ENCODE measurements at places on chromosomes 12 and 14.

DNA sequence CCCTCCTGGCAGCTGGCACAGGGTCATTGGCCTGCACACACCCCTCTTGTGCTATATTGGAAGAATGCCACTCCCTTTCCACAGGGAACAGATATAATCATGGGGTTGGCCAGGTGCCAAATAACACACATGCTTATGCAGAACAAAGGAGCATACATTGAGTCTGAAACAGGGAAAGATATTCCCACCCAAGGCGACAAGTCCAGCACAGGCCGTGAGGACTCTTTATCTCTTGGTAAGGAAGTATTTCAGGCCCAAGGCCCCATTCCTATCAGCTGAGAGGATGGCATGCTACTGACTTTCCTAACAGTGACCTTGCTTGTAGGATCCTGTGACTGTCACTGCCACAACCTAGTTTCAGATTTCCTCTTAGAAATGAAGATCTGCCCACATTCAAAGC lies 59.0 kb upstream of the STXBP6 start:
- no peak for DNase-seq

DNA sequence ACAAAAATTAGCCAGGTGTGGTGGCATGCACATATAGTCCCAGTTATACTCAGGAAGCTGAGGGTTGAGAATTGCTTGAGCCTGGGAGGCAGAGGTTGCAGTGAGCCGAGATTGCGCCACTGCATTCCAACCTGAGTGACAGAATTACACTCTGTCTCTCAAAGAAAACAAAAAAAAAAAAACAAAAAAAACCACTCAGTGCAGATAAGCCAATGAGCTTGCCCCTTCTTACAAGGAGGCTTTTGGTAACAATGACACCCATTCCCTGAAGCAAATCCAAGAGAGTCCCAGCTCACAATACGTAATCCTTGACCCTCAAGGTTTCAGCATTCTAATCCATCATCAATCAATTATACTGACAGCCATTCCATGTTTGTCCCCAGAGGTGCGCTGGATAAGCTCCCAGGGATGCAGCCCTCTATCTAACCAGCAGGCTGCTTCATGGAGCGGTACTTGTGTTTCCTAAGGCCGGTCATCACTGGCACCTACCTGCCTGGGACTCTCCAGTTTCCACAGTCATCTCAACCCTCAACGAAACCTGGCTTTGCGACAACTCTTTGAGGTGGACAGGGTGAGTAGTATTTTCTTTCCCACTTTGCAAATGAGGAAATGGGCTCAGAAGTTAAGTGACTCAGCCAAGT lies 12.4 kb downstream of the GCN1 start:
- DNase-seq, result no peak

DNA sequence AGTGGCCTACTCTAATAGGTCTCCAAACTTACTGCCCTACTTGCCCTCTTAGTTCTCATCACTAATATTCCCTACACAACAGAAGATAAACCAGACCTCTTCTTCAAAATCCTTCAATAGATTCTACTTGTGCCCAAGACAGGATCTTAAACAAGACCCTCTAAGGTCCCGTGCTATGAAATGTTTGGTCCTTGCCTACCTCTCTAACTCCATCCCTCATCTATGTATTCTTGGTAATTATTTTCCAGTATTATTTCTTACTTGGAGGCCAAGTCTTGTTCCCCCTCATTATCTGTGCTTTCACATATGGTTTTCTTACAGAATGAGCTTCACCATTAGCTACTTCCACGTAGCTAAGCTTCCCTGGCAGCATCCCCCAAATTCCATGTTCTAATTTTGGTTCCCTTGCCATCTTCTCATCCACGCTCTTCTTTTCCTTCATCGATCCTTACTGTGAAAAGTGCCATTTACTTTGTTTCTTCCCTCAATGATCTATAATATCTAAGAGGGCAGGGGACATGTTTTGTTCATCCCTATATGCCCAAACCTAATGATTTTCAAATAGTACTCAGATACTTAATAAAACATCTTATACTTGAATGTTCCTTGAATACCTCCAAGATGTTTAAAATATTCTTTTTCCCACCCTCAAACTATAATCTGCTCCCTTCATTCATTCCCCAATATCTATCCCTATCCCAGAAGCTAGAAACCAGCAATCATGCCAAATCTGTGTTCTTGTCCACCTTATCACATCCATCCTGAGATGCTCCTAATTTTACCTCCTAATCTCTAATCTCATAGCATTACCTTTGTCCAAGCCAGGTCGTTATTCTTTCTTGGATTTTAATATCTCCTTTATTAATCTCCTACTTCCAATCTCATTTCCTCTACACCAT lies 10.1 kb downstream of the HNRNPC start:
- DNase-seq, result no peak

GRCh38 chr12:93668919-93669418 lies 8.2 kb upstream of the CRADD start:
- DNase-seq, result no peak

DNA sequence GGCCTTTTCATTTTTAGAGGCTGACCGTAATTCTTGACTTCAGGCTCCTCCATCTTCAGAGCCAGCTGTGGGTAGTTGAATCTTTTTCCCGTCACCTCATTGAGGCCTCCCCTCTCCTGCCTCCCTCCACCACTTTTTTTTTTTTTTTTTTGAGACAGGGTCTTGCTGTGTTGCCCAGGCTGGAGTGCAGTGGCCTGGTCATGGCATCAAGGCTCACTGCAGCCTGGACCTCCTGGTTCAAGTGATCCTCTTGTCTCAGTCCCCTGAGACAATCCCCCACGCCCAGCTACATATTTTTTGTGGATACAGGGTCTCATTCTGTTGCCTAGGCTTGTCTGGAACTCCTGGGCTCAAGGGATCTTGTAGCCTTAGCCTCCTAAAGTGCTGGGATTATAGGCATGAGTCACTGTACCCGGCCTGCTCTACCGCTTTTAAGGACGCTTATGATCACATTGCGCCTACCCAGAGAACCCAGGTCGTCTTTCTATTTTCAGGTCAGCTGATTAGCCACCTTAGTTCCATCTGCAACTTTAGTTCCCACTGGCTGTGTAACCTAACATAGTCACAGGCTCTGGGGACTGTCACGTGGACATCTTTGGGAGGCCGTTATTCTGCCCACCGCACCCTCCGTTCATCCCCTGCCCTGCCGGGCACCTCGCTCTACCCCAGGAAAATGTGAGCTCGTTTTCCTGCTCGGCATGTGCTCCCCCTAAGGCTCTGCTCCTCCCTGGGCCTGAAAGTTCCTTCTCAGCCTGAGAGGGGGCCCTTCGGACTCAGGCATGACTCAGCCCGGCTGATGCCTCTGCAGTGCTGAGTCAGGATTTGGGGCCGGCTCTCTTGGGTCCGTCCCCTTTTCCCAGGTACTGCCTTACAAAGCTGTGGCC lies 13.4 kb downstream of the TNFAIP2 start:
- DNase-seq, result no peak

DNA sequence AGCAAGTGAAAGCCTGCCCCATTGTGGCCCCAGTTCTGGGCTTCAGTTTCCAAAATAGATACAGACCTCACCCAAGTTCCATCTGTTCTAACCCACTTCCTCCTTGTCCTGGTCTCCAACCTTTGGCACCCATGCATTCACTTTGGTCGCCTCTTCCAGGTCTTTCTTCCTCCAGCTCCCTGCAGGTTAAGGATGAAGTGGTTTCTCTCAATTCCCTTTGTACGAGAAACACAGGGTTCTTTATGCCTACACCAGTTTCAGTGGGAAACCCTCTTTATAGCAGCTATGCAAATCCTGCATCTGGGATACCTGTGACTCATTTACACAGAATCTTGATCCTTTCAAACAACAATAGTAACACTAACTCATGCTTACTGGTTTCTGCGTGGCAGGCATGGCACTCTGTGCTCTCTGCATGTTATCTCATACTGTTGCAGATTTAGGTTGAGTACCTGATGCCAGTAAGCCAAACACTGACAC lies 110.6 kb upstream of the AMIGO2 start:
- no peak for DNase-seq

DNA sequence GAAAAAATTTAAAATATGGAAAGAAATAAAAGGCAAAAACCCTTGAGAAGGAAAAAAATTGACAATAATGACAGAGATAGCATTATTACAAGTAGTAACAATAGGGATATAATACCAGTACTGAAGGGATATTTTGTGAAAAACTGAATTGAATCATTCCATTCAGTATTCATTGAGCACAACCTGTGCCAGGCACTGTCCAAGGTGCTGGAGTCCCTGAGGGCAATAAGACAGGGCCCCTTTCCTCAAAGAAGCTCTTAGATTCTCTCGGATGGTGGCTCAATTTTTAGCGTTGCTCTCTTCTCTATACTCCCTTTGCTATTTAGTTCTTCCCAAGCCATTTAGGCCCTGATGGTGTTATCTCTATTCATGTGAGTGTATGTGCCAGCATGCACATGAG lies 34.3 kb upstream of the GAS2L3 start:
- no peak for DNase-seq

- DNase-seq, result no peak
Measured at GRCh38 chr12:93857279-93857938, 180.2 kb downstream of the CRADD start.

- no peak for DNase-seq
Measured at GRCh38 chr12:47184229-47184628, 104.5 kb upstream of the AMIGO2 start.

DNA sequence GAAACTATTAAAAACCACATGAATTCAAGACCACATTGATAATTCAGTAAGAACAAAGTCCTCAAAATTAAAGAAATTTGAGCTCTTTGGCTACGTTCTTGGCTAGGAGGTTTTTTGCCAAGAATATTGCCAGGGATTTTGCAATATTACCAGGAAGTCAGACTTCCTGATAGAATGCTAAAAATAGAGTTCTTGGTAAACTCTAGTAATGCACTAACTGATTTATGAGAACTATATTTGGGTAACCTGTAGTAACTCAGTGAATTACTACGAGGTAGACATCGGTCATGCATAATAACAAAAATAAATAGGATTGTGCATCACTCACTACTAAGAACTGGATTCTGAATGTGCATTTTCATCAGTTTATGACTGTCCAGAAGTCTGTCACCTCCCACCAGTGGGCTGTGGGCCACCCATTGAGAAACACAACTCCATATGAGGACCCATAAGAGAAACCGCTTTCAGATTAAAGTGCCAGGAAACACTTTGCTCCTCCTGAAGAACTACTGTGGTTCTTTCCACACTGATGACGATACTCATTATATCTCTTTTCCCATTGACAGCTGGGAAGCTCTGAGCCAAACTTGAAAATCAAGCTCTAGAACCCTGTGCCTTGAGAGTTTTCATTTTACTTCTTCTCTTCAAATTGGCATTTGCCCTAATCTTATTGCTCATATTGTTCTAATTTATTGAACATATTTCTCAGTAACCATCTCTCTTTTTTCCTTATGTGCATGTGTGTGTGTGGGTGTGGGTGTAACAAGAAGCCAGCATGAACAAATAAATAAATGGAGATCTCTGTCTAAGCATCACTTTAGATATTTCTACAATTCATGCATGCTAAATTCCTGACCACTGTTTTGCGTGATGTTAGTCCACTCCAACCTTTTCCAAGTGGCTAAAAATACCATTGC lies 116.6 kb downstream of the BCL11B start:
- DNase-seq, result no peak

DNA sequence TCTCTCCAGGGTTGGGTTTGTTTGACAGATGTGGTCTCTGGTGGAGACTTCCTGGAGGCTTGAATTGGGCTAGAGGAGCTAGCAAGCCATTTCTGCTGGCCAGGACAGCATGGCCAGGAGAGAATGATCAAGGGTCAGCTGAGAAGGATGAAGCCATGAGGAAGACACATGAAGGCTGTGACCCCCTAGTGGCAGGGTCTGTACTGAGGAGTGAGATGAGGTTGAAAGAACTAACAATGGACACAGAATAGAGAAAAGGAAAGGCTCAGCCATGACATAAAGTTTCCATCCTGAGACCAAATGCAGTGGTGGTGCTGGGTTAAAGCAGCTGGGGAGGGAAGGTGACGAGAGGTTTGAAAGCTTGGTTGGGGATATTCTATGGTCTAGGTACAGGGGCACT lies 89.9 kb downstream of the NT5DC3 start:
- DNase-seq, result no peak
